A673 (cell line): ENCODE measurements at places on chromosomes 5 and 9. TPM values are rescaled to one million over a fixed set of nuclear protein-coding genes. Genes with fewer than 3 reads are reported as not detected.

PRELID2 gene
- 50.2 and 55.8 TPM in 2 replicates for total RNA-seq

FAM193B gene
- total RNA-seq: 43.8 and 53.5 TPM in 2 replicates

RIGI gene
- 5.9 and 7.4 TPM in 2 replicates for total RNA-seq

SLC34A1 gene
- not detected in 2 replicates for total RNA-seq

MOB3B gene
- total RNA-seq: 0.19 and 0.31 TPM in 2 replicates

ROR2 gene
- 12.3 and 17.8 TPM in 2 replicates for total RNA-seq

ZNF474 gene
- not detected in 2 replicates for total RNA-seq

CDC20B gene
- total RNA-seq: not detected in 2 replicates

SNCB gene
- not detected in 2 replicates for total RNA-seq

CAVIN4 gene
- total RNA-seq: 3.9 and 5.0 TPM in 2 replicates

SPEF2 gene
- total RNA-seq: 1.5 and 1.7 TPM in 2 replicates

CDKN2B-AS1 gene
- not detected in 2 replicates for total RNA-seq

GPR150 gene
- total RNA-seq: 0.13 and 0.15 TPM in 2 replicates
